ENCODE measurements at places on chromosomes 6 and 20. TPM values are rescaled to one million over a fixed set of nuclear protein-coding genes. Genes with fewer than 3 reads are reported as not detected.

Gene DYNLRB1
- 113 TPM for polyA plus RNA-seq

Gene CGAS
- polyA plus RNA-seq: 4.9 TPM

Gene CALHM5
- polyA plus RNA-seq: not detected

Gene OR2W1
- not detected for polyA plus RNA-seq

Gene SMIM8
- 12.6 TPM for polyA plus RNA-seq

Gene SERINC1
- 189 TPM for polyA plus RNA-seq

GRCh38 chr20:23367770-23368169 lies 5.8 kb downstream of the GZF1 start:
- DNase-seq: no peak

DNA sequence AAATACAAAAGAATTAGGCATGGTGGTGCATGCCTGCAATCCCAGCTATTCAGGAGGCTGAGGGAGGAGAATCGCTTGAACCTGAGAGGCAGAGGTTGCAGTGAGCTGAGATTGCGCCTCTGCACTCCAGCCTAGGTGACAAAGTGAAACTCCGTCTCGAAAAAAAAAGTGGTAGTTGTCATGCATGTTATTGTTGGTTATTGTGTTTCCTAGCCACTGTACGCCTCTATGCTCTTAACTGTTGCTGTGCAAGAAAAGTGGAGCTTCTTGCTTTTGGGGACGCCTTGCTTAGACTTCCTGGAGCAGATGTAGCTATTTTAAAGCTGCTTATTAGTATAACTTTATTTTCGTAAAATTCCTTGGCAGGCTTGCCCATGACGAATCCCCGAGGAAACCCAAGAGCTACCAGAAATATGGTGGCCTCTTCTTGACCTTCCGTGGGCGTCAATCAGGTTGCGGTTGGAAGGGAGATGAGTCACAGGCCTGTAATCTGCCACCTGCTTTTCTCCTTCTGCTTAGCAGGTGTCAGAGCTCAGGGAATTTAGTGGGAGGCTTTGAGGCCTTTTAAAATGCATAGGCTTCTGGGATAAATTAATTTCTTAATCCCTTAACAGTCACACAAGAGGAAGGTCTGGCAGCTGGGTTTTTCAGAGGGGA lies 17.3 kb downstream of the GABRR2 start:
- DNase-seq: peak; percentile 81

DNA sequence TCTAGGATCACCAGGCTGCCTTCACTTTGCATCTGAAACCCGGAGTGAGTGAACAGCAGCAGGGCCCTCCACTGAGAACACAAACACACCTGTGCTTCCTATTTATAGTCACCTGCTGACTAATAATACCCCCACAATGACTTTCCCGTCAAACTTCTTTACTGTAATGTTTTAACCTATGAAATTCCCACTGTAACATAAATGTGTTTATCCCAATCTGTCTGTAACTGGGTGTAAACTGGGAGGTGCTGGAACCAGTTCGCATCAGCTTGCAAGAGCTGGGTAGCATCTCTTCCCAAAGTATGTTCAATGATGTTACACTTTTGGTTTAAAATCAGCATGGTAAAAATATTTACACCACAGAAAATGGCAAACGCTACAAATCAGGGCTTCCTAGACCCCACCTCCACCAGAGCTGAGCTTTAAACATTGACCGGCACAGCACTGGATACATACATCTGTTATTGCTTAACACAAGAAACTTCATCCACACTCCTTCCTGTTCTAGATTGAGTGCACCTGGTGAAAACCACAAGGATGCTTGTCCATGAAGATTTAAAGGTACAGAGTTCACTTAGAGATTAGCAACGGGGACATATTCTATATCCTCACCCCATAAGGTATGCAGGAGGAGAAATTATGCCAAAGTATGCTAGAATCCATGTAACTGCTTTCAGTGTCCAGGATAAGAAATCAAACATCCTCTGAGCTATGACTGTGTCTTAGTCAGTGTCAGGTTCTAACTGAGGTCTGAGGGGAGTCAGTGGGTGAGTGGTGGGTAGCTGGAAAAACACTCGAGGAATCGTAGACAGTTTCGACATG lies 79.0 kb downstream of the ALDH8A1 start:
- no peak for DNase-seq

- no peak for DNase-seq
Measured at GRCh38 chr6:129685662-129686031, 24.3 kb downstream of the ARHGAP18 start.

GRCh38 chr20:6632187-6632586 lies 135.3 kb upstream of the BMP2 start:
- DNase-seq: no peak

GRCh38 chr20:5511930-5512329 lies 195.2 kb upstream of the PROKR2 start:
- no peak for DNase-seq

- DNase-seq: no peak
Measured at GRCh38 chr6:108758884-108759283, 89.3 kb upstream of the ARMC2 start.

- no peak for DNase-seq
Measured at GRCh38 chr6:86107985-86108384, 465.3 kb upstream of the SYNCRIP start.

- no peak for DNase-seq
Measured at GRCh38 chr20:9590189-9590588, 75.8 kb downstream of the LAMP5 start.

DNA sequence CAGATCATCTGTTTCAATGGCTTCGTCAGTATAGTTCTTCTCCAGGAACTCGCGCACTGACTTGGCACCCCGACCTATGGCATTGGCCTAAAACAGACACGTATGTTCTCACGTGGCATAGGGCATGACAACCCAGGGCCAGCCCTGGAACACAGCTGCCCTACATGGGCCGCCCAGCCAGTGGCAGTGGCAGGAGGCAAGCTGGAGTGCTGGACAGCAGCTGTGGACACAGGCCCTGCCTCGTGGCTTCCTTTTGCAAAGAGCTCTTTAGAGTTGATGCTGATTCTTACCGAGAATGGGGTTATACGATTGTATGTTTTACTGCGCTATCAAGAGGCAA lies 5.0 kb downstream of the PSMA7 start:
- DNase-seq: no peak

- no peak for DNase-seq
Measured at GRCh38 chr20:32438331-32438858, 80.3 kb downstream of the ASXL1 start.

DNA sequence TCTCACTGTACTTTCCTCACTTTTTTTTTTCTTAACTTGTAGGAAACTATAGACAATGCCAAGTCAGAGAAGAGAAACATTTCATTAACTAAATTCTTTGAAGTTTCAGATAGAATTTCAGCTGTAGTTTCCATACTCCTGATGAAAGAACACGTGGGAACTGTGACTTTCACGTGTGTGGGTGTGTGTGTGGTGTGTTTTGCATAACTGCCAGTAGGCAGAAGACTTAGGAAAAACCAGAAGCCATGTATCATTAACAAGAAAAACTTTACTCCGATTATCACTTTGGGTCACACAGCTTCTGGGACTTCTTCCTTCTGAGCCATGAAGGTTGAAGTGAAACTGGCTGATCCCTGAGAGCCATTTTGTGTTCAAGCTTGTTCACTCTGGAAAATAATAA lies 483.3 kb downstream of the TFAP2B start:
- no peak for DNase-seq

DNA sequence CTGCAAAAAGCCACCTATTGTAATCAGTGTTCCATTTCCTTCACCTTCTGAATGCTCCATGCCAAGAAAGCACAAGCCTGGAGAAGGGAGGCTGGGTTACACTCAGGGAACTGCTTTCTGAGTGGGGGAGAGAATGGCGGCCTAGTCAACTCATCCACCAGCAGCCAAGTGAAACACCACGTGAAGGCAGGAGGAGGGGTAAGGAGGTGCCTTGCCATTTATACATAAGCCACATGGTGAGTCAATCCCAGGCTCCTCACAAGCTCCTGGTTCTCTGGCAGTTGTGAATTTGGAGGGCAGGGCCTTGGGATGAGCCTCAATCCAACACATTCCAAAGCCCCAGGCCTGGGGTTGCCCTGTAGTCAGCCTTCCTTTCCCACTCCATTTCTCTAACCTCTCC lies 149.4 kb downstream of the CD24 start:
- no peak for DNase-seq

- DNase-seq: no peak
Measured at GRCh38 chr6:163408352-163408991, 6.0 kb upstream of the QKI start.

GRCh38 chr6:19033683-19034082 lies 646.5 kb downstream of the RNF144B start:
- DNase-seq: no peak

DNA sequence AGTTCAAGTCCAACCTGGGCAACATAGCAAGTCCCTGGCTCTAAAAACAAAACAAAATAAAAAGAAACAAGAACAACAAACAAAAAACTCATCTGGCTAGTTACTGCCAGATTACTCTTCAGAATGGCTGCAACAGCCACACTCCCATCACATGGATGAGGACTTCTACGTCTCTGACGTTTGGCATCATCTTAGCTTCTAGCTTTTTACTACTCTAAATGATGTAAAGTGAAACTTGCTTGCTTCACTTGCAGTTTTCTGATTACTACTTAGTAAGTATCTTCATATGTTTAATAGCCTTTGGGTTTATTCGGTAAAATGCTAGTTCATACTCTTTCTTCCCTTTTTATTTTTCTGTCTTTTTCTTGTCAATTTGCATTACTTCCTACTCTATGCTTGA lies 161.1 kb upstream of the CARMIL1 start:
- DNase-seq: no peak

DNA sequence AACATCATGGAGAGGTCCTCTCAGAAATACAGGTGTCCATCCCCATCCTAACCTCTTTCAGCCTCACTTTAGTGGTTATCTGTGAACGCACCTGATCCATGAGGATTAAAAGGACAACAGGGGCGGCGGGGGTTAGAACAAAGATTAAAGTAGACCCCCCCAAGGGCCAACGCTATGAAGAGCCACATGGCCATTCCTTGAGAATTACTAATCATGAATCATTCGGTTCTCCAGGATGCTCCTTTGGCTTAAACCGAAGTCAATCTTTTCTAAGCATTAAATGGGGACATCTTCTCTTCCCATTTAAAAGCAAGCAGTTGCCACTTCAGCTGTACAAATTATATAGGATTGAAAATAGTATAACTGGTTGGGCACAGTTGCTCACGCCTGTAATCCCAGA lies 212.4 kb downstream of the GMPR start:
- DNase-seq: no peak
